ENCODE measurements at places on chromosomes 6 and 20.

- no peak for DNase-seq
Observed at GRCh38 chr6:39945626-39946025, 11.4 kb upstream of the MOCS1 start.

DNA sequence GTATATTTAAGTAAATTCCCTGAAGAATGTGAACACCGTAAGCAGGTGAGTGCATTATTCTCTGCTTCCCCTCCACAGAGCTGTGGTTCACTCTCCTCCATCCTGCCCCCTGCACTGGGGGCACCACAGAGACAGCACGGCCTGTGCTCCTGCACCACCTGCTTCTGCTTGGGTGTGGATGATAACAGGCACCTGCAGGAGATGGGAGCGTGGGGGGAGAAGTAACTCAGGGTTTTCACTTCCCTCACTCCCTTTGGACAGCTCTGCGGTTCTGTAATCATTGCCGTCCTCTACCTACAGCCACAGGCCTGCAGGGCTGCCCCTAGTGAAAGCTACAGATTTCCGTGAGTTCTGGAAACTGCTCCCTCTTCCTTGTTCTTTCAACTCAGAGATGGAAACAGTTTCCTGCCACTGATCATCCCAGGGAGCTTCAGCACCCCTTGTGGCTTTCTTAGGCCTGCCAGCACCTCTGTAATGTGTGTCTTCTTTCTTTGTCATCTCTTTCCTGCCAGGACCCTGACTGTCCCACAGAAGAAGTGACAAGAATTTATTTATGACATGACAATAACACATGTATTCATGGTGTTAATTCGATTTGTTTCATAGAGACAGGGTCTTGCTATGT lies 21.3 kb upstream of the MICB start:
- no peak for DNase-seq

DNA sequence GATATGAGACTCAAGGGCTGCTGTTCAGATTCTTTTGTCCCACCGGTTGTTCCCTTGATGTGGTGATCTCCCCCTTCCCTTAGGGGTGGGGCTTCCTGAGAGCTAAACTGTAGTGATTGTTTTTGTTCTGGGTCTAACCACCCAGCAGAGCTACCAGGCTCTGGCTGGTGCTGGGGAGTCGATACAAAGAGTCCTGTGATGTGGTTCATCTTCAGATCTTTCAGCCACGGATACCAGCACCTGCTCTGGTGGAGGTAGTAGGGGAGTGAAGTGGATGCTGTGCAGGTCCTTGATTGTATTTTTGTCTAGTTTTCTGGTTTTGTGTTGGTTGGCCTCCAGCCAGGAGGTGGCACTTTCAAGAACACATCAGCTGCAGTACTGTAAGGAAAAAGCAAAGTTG lies 801.6 kb downstream of the EPHA7 start:
- no peak for DNase-seq

DNA sequence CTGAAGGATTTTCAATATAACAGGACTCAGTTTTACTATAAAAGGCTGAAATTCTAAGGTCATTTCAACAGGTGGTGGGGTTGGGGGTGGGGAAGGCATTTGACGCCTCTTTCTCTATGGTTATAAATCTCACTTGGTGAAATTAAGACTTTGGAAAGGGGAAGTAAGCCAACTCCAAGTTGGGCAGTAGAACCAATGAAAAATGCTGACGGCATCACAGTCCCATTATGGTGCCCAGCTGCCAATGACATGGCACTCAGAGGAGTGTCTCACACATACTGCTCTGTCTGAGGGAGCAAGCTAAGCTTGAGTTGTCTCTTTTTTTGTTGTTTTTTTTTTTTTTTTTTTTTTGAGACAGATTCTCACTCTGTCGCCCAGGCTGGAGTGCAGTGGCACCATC lies 4.7 kb downstream of the SLC16A10 start:
- no peak for DNase-seq

- peak; percentile 53 for DNase-seq
Observed at GRCh38 chr6:29628419-29629281, 4.3 kb downstream of the GABBR1 start.

GRCh38 chr6:165184192-165184979 lies 125.0 kb downstream of the C6orf118 start:
- no peak for DNase-seq

DNA sequence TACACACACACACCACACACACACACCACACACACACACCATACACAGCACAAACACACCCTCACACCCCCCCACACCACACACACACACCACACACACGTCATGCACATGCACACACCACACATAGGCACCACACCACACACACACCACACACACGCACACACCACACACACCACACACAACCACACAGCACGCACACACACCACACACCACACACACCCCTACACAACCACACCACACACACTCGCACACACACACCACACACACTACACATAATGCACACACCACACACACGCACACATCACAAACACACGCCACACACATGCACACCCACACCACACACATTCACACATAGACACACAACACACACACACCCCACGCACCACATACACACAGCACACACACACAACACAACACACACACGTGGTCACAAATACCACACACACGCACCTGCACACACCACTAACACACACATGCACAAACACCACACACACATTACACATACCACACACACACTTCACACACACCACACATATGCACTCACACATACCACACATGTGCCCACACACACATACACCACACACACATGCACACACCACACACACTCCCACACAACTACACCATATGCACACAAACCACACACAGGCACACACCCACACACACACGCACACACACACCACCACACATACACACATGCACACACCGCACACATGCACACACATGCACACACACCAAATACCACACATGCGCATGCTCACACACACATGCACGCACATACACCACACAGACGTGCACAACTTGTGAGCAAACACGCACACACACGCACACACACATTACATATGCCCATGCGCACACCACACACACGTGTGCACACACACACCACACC lies 9.4 kb upstream of the ACSS1 start:
- DNase-seq = no peak

DNA sequence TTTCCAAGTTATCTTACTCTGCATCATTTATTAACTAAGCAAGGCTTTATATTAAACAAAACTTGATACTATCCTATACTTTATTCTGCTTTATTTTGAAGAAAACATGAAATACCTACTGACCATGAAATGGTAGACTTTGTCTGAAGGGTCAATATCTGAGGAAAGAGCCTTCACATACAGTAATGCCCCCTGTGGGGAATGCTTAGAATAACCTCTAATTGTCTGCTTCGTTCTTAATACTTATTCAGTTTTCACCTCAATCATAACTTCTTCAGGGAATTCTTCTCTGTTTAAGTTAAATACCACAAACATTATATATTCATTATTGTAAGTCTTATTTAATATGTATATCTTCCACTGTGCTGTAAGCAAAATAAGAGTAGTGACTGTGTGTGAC lies 498.9 kb upstream of the MANEA start:
- DNase-seq = no peak

DNA sequence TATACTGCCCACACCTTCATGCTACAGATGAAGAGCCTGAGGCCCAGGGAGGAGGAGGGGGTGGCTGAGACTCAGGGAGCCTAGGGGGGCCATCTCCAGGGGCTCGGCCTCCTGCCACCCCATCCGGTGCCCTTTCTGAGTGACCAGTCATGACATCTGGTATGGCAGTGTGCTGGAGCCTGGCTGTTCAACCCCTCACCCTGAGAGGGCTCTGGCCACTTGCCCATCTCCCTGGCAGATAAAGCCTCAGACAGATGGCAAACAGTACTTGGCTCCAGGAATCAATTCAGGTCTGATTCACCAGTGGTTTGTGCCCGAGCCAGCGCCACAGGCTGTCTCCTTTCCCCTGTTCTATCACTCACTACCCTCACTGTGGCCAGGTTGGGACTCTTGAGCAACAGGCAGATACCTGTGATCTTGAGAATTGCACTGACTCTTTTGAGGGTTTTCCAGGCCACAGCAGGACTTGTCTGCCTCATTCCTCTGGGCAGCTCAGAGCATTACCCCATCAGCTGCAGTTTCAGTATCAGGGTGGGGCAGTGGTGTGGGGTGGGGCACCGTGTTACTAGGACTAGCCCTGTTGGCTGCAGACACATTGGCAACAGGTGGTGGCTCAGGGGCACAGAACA lies 22.8 kb downstream of the SRSF3 start:
- peak; percentile 69 for DNase-seq

All from MM.1S (cell line).